ENCODE measurements at places on chromosomes 3 and 15.

- no peak for DNase-seq
Observed at GRCh38 chr15:90720131-90720530, 3.0 kb downstream of the BLM start.

GRCh38 chr15:75349851-75350588 is 3.2 kb downstream of the NEIL1 start:
- DNase-seq, result peak; percentile 89

DNA sequence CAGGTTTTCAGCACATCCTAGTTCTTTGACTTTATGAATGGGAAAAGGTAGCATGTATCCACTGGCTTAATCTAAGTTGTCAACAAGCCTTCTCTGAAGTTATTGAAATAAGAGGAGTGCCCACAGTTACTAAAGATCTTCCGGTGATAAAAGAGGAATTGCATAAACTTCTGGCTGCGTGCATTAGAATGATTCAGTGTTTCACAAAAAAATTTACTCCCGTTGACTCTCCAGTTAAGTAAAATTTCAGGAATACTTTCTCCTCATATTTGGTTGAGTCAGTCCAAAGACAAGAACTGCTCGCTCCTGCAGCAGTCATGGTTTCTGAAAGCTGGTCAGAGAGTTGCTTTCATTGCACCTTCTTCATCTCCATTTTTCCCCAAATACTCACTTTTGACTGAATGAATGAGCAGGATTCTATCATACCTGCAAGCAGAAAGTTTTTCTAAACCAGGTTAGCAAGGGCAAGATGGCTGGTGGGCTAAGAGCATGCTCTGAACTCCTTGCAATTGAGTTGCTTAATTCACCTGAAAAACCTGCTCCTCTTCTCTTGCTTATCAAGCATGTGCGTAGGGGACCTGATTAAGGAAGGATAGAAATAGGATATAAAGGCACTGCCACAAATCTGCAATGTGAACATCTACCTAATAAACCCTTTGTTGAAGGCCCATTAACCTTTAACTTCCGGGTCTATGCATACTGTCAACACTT is 64.2 kb upstream of the TIMP4 start:
- no peak for DNase-seq

- DNase-seq, result no peak
Observed at GRCh38 chr15:99495430-99496301, 70.1 kb upstream of the MEF2A start.

GRCh38 chr3:154943981-154944380 is 136.1 kb upstream of the MME start:
- no peak for DNase-seq

DNA sequence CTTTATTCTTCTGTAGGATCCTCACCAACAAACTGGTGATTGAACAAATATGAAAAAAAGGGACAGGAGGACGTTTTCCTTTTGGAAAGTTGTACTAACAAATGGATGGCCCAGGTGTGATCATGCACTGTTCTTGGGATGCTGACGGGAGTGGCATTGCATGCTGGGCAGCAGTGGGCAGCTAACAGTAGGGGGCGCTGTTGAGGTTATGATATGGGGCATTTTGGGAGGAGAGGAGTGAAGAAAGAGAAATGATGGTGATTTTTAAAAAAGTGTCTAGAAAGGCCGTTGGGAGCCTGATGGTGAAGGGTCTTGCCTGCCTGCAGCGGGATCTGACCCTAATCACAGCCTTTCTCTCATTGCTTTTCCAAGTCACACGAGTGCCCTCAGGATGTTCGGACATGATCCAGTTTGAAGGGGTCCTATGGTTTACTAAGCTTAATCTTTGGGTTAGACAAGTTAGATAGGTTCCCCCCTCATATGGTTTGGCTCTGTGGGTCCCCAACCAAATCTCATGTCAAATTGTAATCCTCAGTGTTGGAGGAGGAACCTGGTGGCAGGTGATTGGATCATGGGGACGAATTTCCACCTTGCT is 46.2 kb upstream of the PRTG start:
- peak; percentile 74 for DNase-seq

GRCh38 chr15:85764649-85765277 is 30.0 kb downstream of the KLHL25 start:
- DNase-seq, result no peak

GRCh38 chr15:83695901-83696425 is 42.0 kb downstream of the ADAMTSL3 start:
- DNase-seq, result no peak

GRCh38 chr3:13880811-13881156 is 913 bp upstream of the WNT7A start:
- no peak for DNase-seq

GRCh38 chr3:181880331-181880730 is 168.6 kb downstream of the SOX2 start:
- DNase-seq, result no peak

- DNase-seq, result no peak
Observed at GRCh38 chr15:47983533-47983932, 137.3 kb upstream of the SLC24A5 start.

DNA sequence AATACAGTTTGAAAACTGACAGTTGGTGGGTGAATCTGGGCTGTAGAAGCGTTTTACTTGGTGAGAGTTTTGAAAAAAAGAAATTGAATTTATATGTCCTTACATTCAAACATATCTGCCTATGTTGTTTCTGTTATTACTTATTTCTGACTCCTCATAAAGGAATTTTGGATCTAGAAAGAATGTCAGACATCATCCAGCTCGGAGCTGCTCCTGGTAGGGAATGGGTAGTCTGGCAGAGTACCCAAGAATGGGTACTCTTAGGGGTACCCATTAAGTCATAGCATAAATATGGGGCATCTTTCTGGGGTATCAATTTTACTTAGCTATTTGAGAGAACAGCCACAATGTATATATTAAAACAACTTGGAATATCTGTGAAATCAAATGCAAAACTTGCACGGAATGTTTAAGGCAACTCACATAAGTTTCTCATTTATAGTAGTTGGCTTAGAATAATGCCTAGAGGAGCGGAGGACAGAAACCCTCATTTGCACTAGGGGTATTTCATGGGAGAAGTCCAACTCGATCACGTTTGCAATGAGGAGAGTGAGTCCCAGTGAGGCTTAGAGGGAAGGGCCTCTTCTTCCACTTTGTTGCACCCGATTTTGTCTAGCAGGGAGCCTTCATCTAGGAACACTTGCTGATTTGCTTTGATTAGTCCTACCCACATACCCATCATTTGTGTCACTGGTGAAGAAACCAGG is 2.4 kb upstream of the LARP6 start:
- no peak for DNase-seq

- no peak for DNase-seq
Observed at GRCh38 chr3:49255112-49255511, 21.9 kb downstream of the C3orf62 start.

- no peak for DNase-seq
Observed at GRCh38 chr15:80643431-80643951, 51.6 kb upstream of the ABHD17C start.

- DNase-seq, result peak; percentile 17
Observed at GRCh38 chr3:156577736-156578135, 22.8 kb upstream of the SSR3 start.

GRCh38 chr15:90190606-90191343 is 10.4 kb upstream of the SEMA4B start:
- no peak for DNase-seq

DNA sequence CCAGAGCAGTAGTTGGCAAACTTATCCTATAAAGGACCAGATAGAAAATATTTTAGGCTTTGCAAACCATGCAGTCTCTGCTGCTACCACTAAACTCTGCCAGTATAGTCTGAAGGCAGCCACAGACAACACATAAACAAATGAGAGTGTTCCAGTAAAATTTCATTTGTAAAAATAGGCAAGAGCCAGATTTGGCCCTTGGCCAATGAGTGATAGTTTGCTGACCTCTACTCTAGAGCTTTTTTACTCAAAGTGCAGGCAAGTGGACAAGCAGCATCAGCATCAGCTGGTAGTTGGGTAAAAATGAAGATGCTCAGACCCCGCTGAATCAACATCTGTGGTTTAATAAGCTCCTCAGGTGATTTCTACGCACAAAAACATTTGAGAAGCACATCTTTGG is 269.8 kb downstream of the NTRK3 start:
- DNase-seq, result no peak

GRCh38 chr15:67762610-67763368 is 62.5 kb upstream of the SKOR1 start:
- peak; percentile 83 for DNase-seq

GRCh38 chr3:156681002-156681401 is 6.6 kb downstream of the TIPARP start:
- no peak for DNase-seq

DNA sequence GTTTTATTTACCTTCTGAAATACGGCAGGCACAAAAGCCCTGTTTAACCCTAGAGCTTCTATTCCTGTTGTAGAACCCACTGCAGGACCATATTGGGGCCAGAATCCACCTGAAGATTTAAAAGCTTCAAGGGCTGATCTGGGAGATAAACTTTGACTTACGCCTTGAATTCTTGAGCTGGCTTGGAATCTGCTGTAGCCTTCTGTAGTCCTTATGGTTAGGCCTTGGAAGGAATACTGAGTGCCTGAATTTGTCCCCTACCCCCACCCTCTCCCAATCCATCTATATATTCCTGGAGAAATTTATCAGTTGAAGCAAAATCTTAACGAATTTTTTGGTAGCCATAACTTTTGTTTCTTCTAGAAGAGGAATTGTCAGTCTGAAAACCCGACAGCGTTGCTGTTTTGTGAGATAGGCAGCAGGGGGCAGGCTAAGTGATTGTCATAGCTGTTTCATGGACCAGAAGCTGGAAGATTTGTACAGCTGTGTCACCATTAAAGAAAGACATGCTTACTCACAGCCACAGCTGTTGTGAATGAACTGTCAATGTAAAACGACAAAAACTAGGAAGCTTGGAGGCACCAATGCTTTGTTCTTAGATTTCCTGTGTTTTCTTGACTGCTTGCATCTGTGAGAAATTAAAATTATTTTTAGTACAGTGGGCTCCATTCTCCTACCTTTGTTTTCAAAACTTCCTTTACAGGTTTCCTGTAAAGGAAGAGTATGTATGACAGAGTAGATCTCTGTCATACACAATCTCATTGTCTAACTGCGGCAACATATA is 12.8 kb downstream of the LXN start:
- peak; percentile 74 for DNase-seq

DNA sequence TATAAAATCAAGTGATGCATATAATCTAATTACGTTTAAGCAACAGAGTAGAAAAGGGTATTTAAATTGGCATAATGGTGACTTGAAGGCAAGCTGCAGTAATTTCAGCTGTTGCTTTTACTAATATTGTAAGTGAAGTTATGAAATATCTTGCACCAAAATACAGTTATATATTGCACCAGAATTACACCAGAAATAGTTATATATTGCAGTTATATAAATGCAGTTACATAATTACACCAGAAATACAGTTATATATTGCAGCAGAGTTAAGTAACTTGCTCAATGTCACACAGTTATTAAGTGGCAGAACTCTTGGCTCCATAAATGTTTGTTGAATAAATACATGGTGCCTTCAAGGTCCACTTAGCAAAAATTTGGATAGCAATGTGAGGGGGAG is 51.4 kb downstream of the PCOLCE2 start:
- no peak for DNase-seq

GRCh38 chr3:150830094-150830681 is 67.2 kb upstream of the SIAH2 start:
- peak; percentile 14 for DNase-seq

- no peak for DNase-seq
Observed at GRCh38 chr3:37096288-37096687, 78.1 kb downstream of the LRRFIP2 start.

DNA sequence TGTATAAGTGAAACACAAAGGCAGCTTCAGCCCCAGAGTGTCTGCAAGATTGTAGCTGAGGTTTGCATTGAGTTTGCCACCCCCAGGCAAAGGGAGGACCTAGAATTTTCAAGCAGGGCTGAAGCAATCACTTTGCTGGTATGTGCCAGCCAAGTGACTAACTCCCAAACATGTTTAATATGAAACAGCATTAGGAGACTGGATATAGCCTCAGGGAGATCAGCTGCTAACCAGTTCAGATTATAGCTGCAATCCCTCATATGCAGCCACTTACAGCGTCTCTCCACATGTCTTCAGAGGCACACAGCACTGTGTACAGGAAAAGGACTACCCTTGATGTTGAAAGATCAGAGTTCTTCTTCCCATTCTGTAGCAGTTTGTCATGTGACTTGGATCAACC is 38.4 kb upstream of the PPP2R3A start:
- DNase-seq, result no peak

GRCh38 chr3:134397755-134398154 is 23.5 kb upstream of the AMOTL2 start:
- no peak for DNase-seq

DNA sequence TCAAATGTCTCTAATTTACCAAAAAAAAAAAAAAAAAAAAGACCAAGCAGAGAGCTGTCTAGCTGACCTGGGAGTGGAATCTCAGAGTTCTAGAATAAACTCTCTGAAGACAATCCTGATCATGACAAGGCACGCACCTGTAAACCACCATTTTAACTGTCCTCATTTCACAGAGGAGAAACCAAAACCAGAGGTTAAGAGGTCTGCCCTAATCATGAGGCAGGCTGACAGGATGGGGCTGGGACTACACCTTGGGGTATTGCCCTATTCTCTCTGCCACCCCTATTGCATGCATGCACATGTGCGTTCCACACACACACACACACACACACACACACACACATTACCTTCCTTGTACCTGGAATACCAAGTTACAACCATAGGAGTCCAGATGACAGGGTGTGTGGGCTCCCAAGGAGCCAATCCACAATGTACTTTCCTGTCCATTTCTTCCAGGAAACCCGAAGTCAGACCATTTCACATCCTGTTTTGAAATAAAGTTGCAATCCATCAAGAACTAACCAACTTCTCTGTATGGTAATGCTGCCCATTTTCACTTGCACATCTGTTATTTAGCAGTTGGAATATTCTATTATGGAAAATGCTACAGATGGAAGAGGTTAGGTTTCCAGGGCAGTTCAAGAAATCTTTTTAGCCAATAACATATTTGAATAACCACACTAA is 34.6 kb downstream of the HSPBAP1 start:
- DNase-seq, result no peak

DNA sequence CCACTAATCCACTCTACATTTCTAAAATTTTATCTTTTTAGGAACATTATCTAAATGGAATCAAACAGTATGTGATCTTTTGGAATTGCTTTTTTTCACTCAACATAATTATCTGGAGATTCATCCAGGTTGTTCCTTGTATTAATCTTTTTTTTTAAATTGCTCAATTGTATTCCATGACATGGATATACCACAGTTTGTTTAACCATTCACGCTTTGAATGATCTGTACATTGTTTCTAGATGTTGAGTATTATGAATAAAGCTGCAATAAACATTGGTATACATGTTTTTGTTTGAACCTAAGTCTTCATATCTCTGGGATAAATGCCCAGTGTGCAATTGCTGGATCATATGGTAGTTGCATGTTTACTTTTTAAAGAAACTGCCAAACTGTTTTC is 5.5 kb downstream of the CTDSPL start:
- DNase-seq, result no peak

GRCh38 chr3:168511428-168512014 is 415.8 kb upstream of the GOLIM4 start:
- DNase-seq, result no peak

GRCh38 chr3:49607796-49608195 is 53.5 kb downstream of the BSN start:
- DNase-seq, result no peak
